ENCODE measurements at places on chromosomes 5 and 9. TPM values are rescaled to one million over a fixed set of nuclear protein-coding genes. Genes with fewer than 3 reads are reported as not detected.

CD14 gene
- 66.7 TPM for total RNA-seq

C7 gene
- 32.3 TPM for total RNA-seq

PCDH1 gene
- total RNA-seq: 9.9 TPM

SLC6A19 gene
- 0.48 TPM for total RNA-seq

MSX2 gene
- 8.2 TPM for total RNA-seq

PLEKHG4B gene
- total RNA-seq: 3.1 TPM

PHYHD1 gene
- total RNA-seq: 24.3 TPM

ORM2 gene
- not detected for total RNA-seq
